ENCODE measurements at places on chromosomes 2 and 18.

GRCh38 chr18:77899972-77900754 is 650.5 kb downstream of the GALR1 start:
- no peak for DNase-seq

GRCh38 chr2:216119146-216119545 is 10.0 kb downstream of the XRCC5 start:
- no peak for DNase-seq

DNA sequence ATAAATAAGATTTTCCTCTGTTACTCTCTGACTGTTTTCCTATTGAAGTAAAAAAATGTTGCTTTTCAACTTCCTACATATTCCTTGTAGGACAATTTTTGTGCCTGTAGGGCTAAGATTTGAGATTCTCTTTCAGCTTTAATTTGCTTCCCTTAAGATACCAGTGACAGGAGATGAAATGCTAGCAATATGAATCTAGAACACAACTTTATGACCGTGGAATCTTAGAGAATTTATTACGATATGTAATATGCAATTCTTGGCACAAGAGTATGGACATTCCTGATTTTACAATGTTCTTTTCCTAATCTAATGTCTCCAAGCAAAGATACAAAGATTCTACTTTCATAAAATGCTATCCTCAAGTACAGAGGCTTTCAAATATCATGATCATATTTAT is 180.9 kb downstream of the KCNE4 start:
- no peak for DNase-seq

- no peak for DNase-seq
Measured at GRCh38 chr18:11676867-11677266, 12.2 kb upstream of the GNAL start.

- DNase-seq, result no peak
Measured at GRCh38 chr18:60493066-60493465, 120.5 kb upstream of the MC4R start.

- no peak for DNase-seq
Measured at GRCh38 chr18:45398448-45398847, 216.8 kb upstream of the SLC14A2 start.

GRCh38 chr18:79596446-79597175 is 83.0 kb upstream of the CTDP1 start:
- no peak for DNase-seq

DNA sequence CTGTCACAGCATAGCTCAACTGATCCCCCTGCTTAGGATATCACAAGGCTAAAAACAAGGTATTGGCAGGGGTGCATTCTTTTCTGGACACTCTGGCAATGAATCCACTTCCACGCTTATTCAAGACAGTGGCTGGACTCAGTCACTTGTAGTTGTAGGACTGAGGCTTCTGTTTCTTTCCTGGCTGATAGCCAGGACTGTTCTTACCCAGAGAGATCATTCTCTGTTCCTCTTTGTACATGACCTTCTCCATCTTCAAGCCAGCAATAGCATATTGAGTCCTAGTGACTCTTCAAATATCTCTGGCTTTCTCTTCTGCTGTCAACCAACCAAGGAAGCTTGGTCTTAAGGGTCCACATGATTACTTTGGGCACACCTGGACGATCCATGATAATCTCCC is 241.3 kb downstream of the RBM43 start:
- DNase-seq, result no peak

DNA sequence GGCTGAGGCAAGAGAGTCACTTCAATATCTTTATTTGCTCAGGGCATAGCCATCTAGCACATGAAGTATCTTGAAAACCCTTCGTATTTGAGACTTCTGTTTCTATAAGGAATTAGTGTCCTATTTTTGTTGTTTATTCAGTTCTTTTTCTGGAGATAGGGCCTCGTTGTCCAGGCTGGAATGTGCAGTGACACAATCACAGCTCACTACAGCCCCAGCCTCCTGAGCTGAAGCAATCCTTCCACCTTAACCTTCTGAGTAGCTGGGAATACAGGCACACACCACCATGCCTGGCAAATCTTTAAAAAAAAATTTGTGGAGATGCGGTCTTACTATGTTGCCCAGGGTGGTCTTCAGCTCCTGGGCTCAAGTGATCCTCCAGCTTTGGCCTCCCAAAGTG is 50.6 kb downstream of the PSMD14 start:
- no peak for DNase-seq

GRCh38 chr2:150484461-150485021 is 2.9 kb downstream of the RND3 start:
- no peak for DNase-seq

DNA sequence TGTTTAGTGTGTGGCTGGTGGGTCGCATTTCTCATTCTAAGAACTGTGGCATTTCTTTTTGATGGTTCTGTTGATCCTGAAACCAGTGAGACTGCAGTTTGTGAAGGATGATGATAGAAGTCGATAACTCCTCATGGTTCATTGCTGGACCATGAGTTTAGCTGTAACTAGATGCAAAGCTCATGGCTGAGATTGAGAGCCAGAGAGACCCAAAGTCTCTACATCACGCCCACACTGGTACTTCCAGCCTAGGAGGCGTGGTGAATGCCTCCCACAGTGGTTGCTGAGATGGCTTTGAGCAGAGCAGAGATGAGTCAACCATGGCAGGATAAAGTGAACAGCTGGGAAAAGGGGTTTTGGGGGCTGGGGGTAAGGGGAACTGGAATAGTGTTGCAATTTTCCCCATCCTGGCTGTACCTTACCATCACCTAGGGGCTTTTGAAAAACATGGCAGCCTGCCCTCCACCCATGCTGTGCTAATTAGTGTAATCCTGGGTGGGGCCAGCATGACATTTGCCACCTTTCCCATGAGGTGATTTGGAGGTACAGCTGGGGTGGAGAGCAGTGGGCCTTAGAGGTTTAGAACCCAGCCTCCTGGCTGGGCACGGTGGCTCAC is 24.1 kb downstream of the INPP4A start:
- no peak for DNase-seq

DNA sequence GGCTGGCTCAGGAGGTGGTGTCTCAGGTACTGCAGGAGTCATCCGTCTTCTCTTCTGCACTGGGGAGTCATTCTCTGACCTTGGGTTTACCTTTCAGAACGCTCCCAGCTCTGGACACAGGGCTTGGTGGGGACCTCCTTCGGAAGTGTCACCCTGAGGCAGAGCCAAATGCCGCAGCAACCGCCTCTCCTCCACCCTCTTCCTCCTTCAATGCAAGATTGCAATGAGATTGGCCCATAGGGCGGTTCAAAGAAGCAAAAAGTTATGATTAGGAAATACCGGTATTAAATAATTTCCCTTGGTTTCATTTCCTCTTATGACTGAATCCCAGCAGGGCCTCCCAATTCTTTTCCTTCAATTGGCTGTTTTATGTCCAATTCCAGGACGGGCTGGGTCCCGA is 178.8 kb downstream of the ACKR3 start:
- DNase-seq, result no peak

DNA sequence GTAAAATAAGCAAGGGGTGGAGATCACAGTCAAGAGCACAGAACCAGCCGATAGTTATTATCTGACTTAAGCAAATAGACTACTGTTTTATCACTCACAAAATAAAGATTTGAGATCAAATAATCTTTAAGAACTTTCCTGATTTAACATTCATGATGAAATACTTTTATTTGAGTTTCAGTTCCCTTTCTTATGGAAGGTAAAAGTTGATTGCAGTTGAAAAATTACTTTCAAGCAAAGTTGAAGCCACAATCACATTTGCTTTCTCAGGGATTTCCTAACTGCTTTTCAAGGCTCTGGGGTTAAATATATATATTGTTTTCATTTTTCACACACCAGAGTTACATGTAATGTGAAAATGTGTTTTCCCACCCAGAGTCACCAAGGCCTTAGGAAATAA is 599.5 kb downstream of the KCNJ3 start:
- no peak for DNase-seq

GRCh38 chr2:105787376-105788318 is 42.9 kb downstream of the NCK2 start:
- DNase-seq, result no peak

GRCh38 chr2:1777156-1777555 is 32.8 kb upstream of the PXDN start:
- no peak for DNase-seq

DNA sequence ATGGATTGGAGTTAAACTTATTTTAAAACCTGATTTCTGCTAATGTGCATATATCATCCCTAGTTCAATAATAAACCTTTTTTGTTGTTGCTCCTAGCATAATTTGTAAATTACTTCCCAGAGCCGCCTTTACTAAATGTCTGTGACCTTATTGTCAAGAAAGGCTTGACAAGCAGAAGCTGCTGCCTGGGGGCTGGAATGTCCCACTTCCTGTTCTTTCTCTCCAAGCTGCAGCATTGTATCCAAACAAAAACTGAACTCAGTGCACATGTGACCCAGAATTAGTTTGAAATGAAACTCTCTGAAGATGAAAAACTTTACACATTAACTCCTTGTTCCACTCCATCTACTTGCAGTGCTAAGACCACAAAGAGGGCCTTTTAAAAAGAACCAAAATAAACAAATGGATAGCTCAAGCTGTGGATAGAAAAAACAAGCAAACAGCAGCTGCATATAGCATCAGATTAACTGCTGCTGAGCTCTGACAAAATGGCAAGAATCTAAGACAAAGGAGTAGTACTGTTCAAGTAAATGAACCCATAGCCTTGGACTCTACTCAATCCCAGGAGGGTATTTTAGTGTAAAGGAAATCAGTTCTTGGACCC is 99.8 kb upstream of the NEUROD1 start:
- DNase-seq, result no peak

DNA sequence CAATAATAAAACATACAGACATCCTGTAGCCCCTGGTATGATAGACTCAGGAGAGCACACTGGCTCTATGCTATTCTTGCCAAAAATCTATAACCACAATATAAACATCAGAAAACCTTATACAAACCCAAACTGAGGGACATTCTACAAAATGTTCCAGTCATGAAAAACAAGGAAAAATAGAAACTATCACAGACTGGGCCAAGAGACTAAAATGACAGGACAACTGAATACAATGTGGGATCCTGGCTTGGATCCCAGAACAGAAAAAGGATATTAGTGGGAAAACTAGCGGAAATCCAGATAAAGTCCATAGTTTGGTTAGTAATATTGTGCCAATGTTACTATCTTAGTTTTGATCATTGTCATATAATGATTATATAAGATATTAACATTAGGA is 29.6 kb upstream of the EPAS1 start:
- DNase-seq, result no peak

- DNase-seq, result no peak
Measured at GRCh38 chr2:71282493-71282892, 49.1 kb upstream of the ZNF638 start.

DNA sequence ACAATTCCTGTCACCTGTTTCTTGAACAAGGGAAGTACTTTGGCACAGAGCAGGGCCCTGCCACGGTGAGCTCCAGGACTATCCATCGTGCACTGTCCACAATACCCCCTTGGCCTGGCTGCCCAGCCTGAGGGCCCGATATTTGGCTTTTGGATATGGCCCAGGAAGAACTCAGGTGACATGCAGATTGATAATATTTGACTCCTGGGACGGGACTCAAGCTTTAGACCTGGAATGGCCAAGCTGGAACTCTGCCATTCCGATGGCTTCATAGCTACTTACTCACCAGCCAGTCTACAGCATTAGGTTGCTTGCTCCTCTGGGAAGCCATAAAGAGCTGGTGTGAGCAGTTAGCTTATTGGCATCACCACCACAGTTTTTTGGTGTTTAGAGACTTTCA is 26.6 kb downstream of the EML6 start:
- no peak for DNase-seq

GRCh38 chr2:240798327-240798905 is 21.6 kb downstream of the KIF1A start:
- no peak for DNase-seq

DNA sequence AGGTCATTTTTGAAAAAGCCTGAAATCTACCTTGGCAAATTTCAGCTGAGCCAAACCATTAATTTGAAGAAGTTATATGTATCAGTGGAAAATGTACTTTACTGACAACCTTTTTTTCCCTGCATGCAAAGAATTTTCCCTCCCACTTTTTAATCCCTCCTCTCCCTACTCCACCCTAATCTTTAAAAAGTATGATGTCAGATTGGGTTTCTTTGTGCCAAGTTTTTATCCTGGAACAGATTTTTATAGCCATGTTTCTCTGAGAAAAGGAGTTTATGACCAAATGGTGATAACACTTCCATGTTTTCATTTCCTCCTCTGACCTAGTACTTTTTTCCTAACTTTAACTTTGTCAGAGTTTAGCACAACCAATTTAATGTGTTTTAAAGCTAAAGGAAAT is 250.3 kb upstream of the FOSL2 start:
- no peak for DNase-seq

GRCh38 chr2:151649966-151650365 is 84.3 kb downstream of the NEB start:
- no peak for DNase-seq

- DNase-seq, result no peak
Measured at GRCh38 chr2:167355821-167356220, 467.5 kb downstream of the XIRP2 start.

DNA sequence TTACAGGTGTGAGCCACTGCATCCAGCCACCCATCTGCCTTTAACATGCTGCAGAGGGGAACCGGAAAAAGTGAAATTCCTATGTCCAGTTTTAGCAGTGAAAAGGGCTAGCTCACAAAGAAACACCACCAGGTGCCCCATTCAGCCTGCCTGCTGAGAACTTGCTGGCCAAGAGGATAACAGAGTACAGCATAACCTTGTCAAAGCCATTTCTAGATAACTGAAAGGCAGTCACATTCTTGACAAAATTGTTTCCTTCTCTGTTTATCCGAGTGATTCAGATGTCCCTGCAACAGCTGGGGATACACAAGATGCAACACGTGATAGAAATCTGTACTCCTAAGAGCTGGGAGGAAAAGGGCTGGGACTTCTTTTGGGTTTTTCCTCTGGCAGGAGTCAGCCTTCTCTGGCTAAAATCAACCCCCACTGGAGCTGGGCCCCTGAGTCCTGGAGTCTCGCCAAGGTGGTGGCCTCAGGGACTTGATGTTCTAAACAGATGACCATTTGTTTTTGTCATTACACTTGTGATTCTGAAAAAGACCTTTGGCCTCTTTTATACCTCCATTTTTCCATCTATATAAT is 505.4 kb downstream of the BCL11A start:
- no peak for DNase-seq

GRCh38 chr2:216714376-216714775 is 19.0 kb upstream of the IGFBP5 start:
- DNase-seq, result no peak

DNA sequence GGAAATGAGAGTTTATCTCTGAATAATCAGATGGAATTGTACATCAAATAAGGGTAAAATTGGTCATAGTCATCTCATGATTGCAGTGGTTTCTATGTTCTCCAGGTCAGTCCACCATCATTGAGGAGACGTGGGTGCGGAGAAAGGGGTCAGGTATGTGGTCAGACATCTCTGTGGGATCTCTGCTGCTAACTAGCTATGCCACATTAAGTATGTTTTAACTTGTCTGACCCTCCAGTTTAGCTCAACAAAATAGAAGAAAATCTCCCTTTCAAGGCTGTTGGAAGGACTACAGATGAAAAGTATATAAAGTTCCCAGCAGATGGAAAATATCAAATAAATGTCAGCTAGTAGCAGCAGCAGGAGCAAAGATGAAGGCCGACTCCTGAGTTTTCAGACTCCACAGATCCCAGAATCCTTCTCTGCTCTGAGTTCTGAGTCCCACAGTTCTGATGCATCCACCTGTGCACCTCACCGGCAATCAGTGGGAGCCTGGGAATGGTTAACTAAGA is 106.6 kb upstream of the CYP1B1 start:
- DNase-seq, result no peak

Measured in NCI-H1417 treated with DMSO at 0.1 percent for 48 hours (cell line).